CD4-positive, alpha-beta T cell treated with Interleukin-21 for 1 hour (primary cell): ENCODE measurements at places on chromosomes 16 and 17.

- DNase-seq = no peak
Observed at GRCh38 chr17:45339646-45340605, 23.1 kb upstream of the MAP3K14 start.

GRCh38 chr17:11608396-11608795 is 10.1 kb downstream of the DNAH9 start:
- DNase-seq = no peak

DNA sequence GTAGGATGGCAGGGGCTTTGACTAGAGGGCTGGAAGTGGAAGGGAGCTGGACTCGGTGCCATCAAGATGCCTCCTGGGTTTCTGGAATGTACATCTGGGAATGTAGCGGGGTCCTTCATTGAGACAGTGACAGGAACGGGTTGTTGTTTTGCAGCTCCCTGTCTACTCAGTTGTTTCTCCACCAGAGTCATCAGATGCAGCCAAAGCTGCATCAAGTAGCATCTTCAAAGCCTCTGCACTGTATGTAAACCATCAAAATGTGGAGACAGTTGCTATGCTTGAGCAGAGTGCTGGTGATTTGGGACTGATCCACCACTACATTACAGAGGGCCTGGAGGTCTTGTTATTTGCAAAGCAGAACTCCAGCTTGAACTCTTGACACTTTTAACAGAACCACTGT is 25.1 kb upstream of the MEAK7 start:
- no peak for DNase-seq

DNA sequence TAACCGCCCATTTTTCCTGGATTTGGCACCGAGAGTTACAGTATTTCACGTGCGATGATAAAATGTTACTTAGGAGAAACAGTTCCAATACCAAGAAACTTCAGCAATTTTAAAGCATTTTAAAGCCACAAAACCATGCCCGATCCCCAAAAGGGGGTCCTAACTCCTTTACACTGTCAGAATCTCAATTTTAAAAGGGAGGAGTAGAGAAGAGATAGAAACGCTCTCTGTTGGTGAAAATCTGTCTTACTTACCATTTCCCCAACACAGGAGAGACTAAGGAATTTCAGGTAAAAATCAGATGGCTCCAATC is 526 bp upstream of the RNASEK start:
- DNase-seq = no peak

DNA sequence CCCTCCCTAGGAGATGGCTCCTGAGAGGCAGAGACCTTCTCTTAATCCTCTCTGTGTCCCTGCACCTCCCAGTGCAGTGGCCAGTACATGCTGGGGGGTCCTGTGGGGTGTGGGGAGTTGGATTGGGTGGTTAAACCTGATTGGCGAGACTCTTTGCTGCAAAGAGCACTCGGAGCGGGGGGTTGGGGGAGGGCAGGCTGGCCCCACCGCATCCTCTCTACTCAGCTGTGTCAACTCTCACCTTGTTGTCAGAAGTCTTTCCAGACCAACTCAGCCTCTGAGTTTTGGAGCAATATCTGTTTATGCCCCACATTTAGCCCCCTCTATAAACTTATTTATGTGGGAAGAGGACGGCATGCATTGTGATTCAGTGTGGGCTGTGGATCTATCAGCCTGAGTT is 40.0 kb downstream of the SMARCE1 start:
- peak; percentile 75 for DNase-seq

DNA sequence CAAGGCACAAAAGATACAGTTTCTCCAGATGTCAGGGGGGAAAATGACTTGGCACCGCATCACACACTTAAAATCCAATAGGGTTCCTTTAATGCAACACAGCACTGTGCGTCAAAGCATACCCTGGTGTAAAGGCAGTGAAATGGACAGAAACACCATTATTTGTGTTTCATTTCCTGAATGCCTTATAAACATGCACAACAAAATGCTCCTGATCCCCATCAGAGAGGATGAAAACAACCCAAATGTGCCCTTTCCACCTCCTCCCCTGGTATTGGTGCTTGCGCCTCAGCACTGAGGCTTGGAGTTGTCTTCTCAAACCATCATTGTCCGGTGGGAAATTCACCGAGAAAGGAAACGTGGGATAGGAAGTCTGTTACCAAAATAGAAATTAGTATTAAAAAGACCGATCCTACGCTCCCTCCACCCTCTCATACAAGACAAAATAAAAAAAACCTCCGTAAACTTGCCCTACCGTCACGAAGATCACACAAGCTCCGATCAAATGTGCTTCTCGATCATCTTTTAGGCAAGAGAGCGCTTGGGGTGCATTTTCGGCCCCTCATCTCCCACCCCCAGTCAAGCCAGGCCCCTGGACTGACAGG is 722 bp downstream of the CDC27 start:
- peak; percentile 22 for DNase-seq

- DNase-seq = no peak
Observed at GRCh38 chr16:55982597-55982996, 107.4 kb upstream of the CES5A start.

- DNase-seq = no peak
Observed at GRCh38 chr16:88939245-88939971, 37.6 kb downstream of the CBFA2T3 start.
